Liver (tissue), 10 donors: ENCODE measurements at places on chromosomes 7 and 10. TPM values are rescaled to one million over a fixed set of nuclear protein-coding genes. Genes with fewer than 3 reads are reported as not detected.

DNA sequence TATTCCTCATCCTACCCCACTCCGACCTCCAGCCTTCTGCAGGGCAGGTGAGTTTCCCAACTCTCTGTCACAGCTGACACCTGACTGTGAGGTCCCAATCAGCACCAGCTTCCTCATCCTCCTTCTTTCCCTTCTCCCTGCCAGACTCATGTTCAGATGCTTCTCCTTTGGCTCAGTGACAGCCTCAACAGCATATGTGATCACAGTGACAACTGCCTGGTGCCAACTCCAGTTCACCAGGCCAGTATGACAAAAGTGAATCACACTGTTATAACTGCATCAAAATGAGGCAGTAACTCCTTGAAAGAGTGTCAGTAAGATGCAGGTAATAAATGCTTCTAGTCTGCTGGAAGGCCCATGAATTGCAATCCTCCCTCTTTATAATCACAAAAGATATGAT is 46.8 kb upstream of the NFE2L3 start:
- DNase-seq, result no peak

- DNase-seq, result no peak
Observed at GRCh38 chr7:81031243-81031642, 112.4 kb upstream of the SEMA3C start.

DNA sequence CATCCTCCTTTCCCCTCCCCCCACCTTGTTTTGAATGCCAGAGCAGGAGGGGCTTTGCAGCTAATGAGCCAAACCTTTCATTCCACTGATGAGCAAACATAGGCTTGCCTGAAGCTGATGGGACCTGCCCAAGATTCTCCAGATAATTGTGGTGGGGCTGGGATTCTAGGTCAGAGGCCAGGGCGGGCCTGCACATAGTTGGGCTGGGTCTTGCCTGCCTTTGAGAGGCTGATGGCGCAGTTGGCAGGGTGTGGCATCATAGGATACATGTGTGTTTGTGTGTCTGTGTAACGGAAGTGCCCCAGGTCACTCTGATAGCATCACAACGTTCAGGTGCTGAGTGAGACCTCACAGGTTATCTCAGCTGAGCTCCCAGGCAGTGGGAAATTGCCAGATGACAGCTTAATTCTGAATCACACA is 22.9 kb downstream of the BTBD16 start:
- no peak for DNase-seq

DNA sequence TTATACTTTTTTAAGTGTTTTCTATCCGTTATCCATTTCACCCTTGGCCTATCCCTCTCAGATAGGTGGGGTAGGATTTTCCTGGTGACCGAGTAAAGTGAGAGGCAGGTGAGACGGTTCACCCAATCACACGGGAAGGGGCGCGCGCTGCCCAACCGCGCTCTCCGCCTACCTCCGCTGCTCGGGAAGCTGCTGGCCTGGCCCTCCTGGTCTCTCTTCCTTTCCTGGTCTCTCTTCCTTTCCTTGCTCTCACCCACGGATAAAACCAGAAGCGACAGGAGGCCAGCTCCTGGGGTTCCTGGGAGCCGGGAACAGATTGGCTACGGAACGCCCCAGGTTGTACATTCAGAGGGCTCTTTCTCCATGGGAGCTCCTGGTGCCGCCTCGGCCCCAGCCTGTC is 14.3 kb upstream of the ZNF212 start:
- DNase-seq, result no peak

DNA sequence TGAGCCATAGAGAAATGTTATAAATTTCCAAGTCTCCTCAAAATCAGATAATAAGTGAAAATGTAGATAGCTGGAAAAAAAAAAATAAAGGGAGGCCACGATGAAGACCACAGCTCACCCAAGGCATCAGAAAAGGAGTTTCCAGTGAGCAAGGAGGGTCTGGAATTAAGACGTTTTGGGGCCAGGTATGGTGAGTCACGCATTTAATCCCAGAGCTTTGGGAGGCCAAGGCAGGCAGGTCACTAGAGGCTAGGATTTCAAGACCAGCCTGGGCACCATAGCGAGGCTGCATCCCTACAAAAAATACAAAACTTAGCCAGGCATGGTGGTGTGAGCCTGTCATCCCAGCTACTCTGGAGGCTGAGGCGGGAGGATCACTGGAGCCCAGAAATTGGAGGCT is 65.5 kb downstream of the ASB13 start:
- no peak for DNase-seq

DNA sequence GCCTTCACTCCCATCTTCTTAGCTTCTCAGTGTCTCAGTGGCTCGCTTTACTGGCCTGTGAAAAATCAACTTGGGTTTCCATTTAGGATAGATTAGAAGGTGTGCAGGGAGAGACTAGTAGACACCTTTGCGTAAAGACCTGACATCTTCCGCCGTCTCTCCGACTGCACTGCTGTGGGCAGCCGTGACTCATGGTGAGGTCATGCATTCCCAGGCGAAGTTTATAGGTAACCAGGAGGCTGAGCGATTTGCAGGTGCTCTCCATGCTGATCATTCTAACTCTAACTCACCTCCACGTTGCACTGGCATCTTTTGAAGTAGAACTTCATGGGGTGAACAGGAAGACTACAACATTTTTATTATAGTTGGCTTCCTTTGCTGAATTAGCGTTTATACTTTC is 68.0 kb upstream of the ZNF438 start:
- DNase-seq, result no peak

DNA sequence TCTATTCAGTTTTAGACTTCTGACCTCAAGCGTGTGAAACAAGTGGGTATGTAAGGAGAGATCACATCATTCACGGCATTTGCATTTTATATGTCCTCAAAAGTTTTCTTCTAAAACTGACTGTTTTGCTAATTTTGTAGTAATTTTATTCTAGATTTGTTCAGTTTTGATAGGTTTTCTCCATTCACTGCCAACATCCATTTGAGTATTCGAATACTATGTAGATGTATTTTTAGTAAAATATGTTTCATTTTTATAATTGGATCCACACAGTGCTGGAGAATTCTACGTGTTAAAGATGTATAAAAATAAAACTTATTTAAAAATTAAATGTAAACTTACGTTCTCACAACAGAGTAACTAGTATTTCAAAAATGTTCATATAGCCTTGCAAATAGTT is 503.0 kb downstream of the CNTNAP2 start:
- DNase-seq, result no peak

GRCh38 chr7:88224601-88225275 is 4.9 kb upstream of the SRI start:
- DNase-seq, result no peak

DNA sequence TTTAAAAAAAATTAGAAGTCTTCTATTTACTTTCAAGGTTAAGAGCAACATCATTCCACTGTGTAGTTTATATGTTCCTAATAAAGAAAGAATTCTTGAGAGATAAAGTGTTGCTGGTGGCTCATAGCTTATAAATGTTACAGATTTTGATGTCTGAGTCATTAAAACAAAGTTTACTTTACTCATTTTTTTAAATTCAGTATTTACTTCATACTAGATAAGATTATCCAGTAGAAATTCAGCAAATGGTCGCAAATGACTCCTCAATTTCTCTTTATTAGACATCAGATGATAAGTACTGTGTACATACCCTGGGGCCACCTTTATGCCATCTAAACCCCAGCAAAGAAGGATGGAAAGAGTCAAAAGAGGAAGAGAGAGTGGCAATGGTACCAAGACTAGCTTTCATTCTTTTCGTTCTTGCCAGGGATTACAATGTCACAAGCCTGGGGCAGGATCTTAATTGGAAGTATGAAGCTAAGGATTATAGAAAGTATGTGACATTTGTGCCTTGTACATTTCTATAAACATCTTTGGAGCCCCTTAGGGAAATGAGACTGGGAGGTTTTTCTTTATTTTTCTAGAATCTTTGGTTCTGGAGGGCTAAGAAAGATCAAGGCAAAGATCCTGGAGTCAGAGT is 206.1 kb downstream of the CHRM2 start:
- DNase-seq, result no peak

Gene LIPM
- not detected for polyA plus RNA-seq

Gene CLRN3
- polyA plus RNA-seq, result 16.9 TPM

Gene SLC13A4
- 0.06 TPM for polyA plus RNA-seq

Gene VGF
- polyA plus RNA-seq, result not detected
